ENCODE measurements at places on chromosomes 3 and 15.
A peak's percentile ranks its signal among the peaks of the same experiment; 100 is the strongest.

DNA sequence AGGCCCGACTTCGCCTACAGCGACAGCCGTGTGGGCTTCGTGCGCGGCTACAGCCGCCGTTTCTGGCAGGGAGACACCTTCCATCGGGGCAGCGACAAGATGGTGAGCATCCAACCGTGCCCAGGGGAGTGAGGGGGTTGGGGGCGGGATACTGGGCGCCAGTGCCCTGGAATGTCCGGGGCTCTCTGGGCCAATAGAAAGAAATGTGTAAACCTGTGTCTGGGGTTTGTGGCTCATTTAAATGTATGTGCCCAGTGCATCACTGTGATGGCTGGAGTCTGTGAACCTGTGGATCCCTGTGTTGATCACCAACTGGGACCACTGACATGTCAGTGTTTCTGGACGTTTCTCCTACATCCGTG is 423 bp downstream of the CHAC1 start:
- no peak for DNase-seq

- DNase-seq, result no peak
Measured at GRCh38 chr3:138284079-138284478, 45.6 kb downstream of the NME9 start.

GRCh38 chr15:53397041-53397616 is 362.3 kb downstream of the WDR72 start:
- no peak for DNase-seq

- no peak for DNase-seq
Measured at GRCh38 chr3:52721002-52721729, 15.3 kb downstream of the SPCS1 start.

GRCh38 chr15:40238532-40239403 is at the start of gene PAK6:
PAK6 (plus strand) TSS chr15:40239063; CDS start chr15:40264786, 25,723 bp downstream.
- peak; percentile 54 for DNase-seq

DNA sequence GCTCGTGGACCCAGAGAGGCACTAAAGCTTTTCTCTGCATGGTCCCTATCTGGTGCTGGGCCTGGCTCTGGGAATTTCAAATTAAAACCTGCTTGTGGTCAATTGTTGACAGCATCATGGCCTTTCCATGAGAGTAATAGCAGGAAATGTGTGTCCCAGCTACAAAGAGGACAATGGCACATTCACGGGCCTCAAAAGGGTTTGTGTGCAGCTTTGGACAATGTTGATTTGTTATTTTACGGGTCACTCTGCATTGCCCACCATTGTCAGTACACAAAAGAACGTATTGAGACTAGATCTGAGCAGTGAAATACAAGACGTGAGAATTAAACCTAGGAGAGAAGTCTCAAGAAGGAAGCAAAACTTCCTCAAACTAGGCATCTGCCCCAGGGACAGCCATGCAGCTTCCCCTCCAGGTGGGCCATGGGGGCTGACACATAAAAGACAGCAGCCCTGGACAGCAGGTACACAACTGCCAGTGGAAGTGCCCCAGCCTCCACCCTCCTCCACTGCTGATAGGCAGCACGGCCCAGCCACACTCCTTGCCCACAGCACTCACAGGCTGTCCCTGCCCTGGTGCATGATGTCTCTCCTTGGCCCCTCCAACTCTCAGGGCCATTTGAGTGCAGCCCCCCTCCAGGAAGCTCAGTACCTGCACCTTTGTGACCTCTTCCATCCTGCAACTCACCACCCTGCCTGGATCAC is 15.9 kb upstream of the LTF start:
- no peak for DNase-seq

DNA sequence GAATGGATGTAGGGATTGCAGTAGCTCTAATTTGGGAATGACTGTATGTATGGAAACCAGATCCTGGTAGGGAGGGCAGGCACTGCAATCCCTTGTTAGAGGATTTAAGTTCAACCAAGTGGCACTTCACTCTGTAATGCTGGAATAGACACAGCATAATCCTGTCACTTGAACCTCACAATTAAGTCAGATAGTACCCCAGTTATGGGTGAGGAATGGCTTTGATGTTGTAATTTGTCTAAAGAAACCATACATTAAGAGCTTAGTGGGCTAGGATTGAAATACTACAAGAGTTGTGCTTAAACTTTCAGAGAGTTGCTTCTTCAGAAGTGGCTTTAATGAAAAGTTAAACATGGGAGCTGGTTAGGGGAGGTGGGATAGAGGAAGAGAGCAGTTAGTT is 9.3 kb downstream of the RAB7A start:
- DNase-seq, result no peak

- no peak for DNase-seq
Measured at GRCh38 chr3:23248594-23249131, 45.5 kb downstream of the UBE2E2 start.

DNA sequence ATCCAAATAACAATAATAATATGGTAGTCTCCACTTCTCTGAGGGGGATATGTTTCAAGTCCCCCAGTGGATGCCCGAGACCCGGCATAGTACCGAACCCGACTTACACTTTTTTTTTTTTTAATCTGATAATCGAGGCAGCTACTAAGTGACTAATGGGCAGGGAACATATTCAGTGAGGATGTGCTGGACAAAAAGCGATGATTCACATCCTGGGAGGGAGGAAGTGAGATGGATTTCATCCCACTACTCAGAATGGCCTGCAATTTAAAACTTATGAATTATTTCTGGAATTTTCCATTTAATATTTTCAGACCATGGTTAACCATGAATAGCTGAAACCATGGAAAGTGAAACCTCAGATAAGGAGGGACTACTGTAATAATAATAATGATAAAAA is 49.5 kb upstream of the SELENOK start:
- DNase-seq, result no peak

GRCh38 chr15:41182266-41182665 is 48.3 kb downstream of the EXD1 start:
- no peak for DNase-seq

DNA sequence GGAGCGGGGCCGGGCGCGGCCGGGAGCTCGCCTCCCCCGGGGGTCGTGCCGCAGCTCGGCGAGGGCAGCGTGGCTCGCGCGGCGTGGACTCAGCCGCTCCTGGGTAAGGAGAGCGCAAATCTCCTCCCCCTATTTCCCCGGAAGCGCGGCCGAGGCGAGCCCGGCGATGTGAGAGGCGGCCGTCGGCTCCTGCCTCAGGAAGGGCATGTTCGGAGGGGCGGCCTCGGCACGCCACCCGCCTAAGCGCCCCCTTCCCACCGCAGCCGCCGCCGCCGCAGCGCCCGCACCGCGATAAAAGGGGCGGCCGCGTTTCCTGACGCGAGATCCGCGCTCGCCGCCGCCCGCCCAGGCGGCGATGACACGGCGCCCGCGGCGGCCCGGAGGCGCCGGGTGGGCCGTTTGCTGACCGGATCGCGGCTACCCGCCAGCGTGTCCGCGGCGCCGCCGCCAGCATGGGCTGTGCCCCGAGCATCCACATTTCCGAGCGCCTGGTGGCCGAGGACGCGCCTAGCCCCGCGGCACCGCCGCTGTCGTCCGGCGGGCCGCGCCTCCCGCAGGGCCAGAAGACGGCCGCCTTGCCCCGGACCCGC is at the start of gene PDE8A:
PDE8A (plus strand) TSS at position 146 of the 590 bp plus-strand sequence; CDS start at position 453, 307 bp downstream.
- peak; percentile 66 for DNase-seq

DNA sequence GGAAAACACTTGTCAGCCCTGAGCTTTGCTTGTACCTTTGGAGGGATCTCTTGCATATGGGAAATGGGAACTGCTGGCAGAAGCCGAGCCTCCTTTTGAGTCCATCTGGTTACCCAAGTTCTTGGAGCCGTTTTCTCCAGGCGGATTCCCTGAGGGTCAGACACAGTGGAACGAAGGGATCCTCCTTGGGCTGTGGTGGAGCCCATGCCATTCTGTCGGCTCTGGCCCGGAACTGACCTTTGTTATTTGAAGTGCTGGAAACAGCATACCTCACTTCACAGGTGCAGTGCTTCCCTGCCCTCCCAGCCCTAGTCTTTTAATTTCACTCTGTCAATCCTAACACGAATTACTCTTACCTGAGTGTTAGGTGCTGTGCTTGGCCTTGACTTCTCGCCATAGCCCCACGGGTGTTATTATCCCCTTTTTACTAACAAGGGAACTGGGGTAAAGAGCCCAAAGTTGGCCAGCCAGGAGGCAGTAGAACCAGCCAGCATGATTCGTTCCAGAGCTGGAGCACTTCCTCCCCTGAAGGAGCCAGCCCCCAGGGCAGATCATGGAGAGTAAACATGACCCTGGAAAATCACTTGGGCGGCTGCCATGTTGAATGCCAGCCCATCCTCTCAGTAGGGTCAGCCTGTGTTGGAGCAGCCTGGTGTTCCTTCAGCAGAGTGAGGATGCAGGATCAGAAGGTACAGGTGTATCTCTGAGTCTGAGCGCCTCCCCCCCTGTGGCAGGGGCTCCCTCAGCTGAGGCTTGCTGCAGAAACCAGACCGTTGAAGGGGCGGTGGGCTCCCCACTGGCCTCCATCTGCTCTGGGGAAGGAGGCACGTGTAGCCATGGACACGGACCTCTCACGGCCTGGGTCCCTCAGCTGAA is 143.2 kb downstream of the DNAJB8 start:
- DNase-seq, result no peak

DNA sequence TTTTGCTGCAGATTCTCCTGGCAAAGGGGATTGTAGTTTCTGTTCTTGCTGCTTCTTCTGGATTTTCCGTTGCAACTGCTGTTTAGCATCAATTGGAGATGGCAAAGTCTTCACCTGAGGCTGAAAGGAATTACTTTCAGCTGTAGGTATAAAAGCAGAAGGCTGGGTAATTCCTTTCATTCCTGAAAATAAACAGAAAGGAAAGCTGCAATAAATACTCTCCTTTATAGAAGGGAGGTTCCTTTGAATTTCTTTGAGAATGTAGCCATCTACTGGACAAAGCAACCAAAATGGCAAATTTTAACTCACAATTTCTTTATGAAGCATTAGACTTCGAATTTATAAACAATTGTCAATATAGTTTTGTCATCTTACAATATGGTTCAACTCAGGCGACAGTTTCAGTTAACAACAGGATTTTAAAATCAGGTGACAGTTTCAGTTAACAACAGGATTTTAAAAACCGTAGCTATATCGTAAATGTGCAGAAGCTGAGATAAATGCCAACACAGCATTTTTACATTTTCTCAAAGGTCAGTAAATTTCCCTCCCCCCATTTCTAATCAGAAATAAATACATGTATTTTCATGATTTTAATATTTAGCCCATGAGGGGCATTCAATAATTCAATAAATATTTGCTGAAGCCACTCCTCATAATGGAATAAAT is 104.9 kb upstream of the NEDD4 start:
- DNase-seq, result no peak

DNA sequence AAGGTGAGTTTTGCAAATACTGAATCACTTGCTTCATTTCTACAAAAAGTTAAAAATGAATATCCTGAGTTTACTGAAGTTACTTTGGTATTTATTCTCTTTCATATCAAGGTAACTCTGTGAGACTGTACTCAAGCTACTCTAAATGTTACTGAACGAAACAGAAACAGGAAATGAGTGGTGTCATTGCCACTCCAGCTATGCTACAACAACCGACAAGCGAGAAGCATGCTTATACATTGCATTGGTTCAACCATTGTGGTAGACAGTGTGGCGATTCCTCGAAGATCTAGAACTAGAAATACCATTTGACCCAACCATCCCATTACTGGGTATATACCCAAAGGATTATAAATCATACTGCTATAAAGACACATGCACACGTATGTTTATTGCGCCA is 313.2 kb upstream of the THBS1 start:
- no peak for DNase-seq

- DNase-seq, result no peak
Measured at GRCh38 chr3:32450992-32451659, 51.5 kb downstream of the CMTM6 start.

- no peak for DNase-seq
Measured at GRCh38 chr3:140762746-140763145, 84.9 kb downstream of the TRIM42 start.
